T-cell (primary cell): ENCODE measurements at places on chromosomes 1 and 21. TPM values are rescaled to one million over a fixed set of nuclear protein-coding genes. Genes with fewer than 3 reads are reported as not detected.

IL19 gene
- total RNA-seq: not detected

SIPA1L2 gene
- total RNA-seq: 0.70 TPM

INSRR gene
- not detected for total RNA-seq

CLIC6 gene
- total RNA-seq: 0.98 TPM

LMOD1 gene
- total RNA-seq: 0.10 TPM

TMEM54 gene
- total RNA-seq: 0.64 TPM

CD1D gene
- total RNA-seq: 0.22 TPM

C21orf58 gene
- 9.1 TPM for total RNA-seq

PYHIN1 gene
- total RNA-seq: 35.4 TPM

KRTAP6-3 gene
- not detected for total RNA-seq

- no peak for DNase-seq
Measured at GRCh38 chr1:27418326-27419185, 26.1 kb downstream of the GPR3 start.

DNA sequence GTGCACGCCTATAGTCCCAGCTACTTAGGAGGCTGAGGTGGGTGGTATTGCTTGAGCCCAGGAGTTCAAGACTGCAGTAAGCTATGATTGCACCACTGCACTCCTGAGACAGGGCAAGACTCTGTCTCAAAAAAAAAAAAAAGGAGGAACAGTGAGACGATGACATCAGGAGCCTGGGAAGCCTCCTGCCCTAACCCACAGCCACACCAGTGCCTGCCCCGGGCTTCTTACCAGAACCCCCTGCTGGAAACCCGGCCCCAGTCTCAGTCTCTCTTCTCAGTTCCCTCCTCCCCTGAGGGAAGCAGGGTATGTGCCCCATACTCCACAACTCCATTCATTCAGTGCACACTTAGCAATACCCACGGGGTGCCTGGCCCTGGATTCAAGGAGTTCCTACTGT is 9.1 kb downstream of the COL8A2 start:
- DNase-seq: no peak

GRCh38 chr1:91769742-91770141 is 116.2 kb downstream of the TGFBR3 start:
- no peak for DNase-seq

GRCh38 chr1:110582378-110582777 is 23.8 kb downstream of the KCNA2 start:
- DNase-seq: no peak

DNA sequence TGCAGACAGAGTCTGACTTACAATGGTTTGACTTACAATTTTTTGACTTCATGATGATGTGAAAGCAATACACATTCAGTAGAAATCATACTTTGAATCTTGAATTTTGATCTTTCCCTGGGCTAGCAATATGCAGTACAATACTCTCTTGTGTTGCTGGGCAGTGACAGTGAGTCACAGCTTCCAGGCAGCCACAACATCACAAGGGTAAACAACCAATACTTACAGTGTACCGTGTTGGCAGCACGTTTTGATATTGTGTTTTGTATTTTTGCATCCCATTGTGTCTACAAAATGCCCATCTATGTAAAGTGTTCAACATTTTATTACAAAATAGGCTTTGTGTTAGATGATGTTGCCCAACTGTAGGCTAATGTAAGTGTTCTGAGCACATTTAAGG is 150.9 kb downstream of the NTMT2 start:
- DNase-seq: no peak

DNA sequence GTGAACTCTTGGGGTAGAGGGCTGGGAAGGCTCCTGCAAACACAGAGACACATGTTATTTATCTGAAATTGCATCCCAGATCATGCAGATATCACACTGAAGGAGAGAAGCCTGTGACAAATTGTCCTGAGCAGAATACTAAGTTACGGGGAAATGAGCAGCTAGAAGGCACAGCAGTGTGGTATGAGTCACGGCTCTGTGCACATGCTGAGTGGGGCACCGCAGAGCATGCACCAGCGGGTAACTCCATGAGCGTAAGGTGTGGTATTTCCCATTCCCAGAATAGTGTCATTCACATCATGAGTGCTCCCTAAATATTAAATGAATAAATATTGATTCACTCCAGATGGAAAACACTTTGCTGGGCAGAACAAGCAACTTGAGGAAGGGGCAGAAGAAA is 21.3 kb upstream of the FCRL2 start:
- DNase-seq: no peak

DNA sequence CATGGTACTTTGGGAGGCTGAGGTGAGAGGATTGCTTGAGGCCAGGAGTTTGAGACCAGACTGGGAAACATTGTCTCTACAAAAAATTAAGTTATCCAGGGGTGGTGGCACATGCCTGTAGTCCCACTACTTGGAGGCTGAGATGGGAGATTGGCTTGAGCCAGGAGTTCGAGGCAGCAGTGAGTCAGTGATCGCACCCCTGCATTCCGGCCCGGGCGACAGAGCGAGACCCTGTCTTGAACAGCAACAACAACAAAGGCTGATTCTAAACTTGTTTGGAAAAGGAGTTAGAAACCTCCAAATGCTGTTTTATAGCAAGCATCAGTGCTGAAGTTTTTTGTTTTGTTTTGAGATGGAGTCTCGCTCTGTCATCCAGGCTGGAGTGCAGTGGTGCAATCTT is 14.7 kb downstream of the LYPD8 start:
- no peak for DNase-seq

DNA sequence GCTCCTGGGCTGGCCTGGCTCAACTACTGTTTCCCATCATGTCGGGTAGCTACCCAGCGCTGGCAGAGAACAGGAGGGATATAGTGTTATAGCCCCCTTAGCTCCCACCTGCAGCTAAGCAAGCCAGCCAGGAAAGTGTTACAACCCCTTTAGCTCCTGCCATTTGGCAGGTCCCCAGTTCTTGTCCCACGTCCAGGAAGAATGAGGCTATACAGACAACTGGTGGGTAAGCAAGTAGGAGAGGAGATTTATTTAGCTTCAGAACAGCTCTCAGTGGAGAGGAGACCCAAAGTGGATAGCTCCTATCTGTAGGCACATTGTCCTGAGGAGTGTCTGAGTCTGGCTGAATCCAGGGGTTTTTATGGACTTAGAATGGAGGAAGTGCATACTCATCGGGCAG is 741.1 kb upstream of the B3GALT2 start:
- DNase-seq: no peak

DNA sequence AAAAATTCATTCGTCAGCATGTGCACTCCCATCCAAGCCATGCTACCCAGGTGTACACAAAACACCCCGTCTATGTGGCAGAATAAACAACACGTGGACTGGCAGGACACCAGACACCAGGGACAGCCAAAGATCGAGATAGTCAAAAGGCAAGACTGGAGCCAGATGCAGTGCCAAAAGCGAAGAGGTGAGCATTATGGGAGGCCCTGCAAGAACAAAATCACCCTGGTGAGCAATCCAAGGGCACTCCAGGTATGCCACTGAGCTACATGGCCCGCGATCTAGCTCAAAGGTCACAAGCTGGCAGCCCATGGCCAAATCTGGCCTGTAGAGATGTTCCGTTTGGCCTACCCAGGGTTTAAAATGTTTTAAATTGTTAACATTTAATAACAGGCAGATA is 33.7 kb downstream of the PLPP3 start:
- DNase-seq: no peak

DNA sequence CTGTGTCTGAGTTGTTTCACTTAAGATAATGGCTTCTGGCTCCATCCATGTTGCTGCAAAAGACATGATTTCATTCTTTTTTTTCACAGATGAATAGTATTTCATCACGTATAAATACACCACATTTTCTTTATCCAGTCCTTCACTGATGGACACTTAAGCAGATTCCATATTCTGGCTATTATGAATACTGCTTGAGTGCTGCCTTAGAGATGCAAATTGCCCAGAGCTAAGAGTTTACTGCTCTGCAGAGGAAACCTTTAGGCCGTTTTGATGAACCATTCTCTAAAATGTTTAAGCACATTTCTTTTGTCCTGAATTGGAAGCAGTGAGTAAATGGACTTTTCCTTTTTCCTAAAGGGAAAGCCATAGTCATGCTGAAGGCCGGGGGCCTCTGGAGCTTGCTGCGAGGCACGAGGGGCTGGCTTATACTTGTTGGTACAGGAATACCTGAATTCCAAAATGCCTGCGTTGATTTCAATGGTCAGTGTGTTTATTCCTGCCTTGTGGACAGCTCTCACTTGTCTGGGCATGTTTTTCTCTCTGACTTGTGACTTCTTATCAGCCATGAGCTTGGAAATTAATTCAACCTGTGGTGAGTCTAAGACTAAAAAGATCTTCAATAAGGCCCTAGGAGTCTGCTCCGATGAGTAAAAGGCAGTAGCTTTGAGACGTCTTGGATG is 201.0 kb upstream of the MAP1LC3C start:
- DNase-seq: no peak

DNA sequence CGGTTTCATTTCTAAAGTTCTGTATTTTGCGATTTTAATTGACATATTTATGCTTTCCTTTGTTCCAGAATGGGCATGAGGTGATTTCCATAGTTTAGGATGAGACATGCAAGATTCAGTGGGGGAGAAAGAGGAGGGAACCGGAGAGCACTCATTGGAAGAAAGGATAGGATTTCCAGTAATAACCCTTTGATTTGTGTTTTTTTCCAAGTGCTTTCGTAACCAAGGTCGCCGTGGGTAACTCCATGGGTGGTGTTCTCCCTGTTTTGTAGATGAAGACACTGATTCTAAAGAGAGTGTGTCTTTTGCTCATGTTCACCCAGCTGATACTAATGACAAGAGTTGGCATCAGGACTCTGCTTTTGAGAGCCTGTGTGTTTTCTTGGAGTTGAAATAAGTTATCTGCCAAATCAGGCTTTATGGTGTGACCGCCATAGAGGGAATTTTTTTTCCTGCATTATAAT is 170.1 kb downstream of the DHRS3 start:
- DNase-seq: no peak

DNA sequence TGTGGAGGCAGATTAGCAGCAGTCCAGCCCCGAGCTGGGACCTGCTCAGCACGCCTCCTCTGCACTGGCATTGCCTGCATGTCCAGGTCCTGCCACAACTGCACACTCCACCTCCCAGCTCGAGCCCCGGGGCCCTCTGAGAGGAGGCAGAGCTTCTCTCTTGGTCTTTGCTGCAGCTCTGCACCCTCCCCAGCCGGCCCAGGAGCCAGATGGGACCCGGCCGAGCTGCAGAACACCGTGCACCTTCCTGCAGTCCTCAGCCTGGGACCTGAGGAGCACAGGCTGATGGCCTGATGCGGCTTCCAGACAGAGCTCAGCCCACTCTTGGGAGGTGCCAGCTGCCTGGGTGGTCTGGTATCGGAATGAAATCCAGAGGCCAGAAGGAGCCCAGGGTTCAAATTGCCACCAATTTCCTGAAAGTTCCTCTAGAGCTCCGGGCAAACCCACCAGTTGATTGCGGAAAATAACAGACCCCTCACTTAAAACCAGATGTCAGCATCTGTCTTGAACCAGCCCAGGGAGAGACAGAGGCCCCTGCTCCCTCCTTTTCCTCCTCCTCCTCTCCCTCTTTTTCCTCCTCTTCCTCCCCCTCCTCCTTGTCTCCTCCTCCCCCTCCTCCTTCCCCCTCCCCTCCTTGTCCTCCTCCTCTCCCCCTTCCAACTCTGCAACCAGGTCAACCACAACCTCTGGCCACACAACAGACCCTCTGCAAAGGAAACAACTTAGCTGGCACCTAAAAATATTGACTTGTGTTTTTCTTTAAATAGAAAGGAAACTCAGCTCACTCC is 10.6 kb upstream of the SPSB1 start:
- DNase-seq: no peak

- DNase-seq: no peak
Measured at GRCh38 chr1:243996223-243996622, 54.9 kb upstream of the ZBTB18 start.

- DNase-seq: no peak
Measured at GRCh38 chr1:47563201-47563600, 125.4 kb downstream of the FOXD2 start.

DNA sequence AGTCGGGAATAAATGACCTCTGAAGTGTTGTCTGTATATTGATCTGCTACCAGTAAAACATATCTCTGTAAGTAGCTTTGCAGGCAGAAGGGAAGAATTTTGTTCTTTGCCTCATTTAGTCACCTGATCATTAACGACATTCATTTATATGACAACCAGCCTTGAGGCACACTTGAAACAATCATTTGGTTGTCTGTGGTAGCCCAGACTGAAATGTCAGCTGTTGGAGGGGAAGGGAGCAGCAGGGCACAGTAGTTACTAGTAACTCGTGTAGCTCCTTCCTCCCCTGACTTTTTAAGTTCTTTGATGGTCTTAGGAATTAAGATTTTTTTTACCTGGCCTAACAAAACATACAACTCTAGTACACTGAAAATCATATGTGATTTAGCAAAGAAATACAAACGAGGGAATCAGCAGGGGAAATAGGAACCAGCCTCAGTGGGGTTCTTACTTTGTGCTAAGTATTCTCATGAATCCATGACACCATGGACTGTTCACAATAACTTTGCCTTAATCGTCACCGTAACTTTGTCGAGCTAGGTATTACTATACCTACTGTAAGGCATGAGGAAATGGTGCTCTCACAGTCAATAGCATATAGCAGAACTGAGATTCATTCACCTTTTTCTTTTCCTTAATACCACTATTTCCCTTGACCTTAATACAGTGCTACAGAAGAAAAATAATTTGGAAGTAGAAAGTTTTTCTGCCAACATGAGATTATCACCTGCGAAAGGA is 6.4 kb downstream of the IL12RB2 start:
- no peak for DNase-seq

- no peak for DNase-seq
Measured at GRCh38 chr1:3590139-3590763, 21.1 kb downstream of the MEGF6 start.

DNA sequence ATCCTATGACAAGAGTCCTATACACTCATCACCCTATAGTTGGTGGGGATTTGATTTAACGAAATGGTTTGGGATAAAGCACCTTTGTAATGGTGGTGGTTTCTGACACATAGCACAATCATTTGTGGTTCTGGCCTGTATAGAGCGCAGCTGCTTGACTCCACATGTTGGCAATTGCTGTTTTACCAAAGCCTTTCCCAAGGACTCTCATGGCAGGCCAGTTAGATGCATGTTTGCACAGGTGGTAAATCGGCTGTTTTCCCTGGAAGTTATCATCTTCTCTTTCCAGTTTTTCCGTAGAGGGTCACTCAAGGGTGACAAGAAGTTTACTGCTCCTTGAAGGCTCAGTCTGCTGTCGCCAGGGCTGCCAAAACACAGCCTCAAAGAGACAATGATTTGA is 17.1 kb upstream of the XPR1 start:
- DNase-seq: no peak

GRCh38 chr1:27161594-27161993 is 6.7 kb upstream of the SLC9A1 start:
- DNase-seq: no peak

GRCh38 chr1:234271243-234271606 is 102.0 kb upstream of the COA6 start:
- no peak for DNase-seq
